PC-9 (cell line): ENCODE measurements at places on chromosomes 1 and 21.

- DNase-seq = peak; percentile 72
Observed at GRCh38 chr1:22747021-22747734, 36.5 kb downstream of the EPHB2 start.

DNA sequence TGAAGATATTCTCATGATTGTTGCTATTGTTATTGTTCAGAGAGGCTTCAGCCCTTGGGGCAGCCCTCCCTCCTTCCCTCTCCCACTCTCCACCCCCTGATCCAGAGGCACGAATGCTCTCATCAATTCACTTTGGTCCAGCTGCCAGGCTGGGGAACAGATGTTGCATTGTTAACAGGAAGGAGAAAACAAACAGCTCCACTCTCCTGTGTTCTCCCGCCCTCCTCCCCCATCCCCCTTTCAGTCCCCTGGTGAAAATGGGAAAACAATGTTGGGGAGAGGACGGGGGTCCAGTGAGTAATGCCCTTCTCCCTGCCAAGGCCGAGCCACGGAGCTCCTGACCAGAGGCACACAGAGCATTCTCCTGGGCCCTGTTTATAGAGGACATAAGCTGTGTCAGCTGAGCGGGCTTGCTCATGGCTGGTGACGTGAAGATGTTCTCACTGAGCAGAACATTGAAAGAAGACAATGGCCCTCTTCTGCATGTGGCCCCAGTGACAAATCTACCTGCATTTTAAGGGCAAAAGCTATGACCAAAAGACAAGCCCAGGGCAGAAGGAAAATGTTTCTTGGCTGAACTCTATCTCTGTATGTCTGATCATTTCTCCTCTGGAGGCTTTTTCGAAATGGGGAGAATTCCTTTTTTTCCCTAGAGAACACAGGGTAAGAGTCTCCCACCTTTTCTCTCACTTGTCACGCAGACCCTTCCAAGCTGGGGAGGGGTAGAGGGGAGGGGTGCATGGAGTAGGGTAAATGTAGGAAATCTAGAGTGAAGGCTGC lies 111.7 kb downstream of the GLUL start:
- no peak for DNase-seq

GRCh38 chr1:119556423-119556822 lies 49.4 kb downstream of the HSD3B1 start:
- no peak for DNase-seq

- DNase-seq = no peak
Observed at GRCh38 chr1:64122588-64122987, 80.8 kb upstream of the UBE2U start.

DNA sequence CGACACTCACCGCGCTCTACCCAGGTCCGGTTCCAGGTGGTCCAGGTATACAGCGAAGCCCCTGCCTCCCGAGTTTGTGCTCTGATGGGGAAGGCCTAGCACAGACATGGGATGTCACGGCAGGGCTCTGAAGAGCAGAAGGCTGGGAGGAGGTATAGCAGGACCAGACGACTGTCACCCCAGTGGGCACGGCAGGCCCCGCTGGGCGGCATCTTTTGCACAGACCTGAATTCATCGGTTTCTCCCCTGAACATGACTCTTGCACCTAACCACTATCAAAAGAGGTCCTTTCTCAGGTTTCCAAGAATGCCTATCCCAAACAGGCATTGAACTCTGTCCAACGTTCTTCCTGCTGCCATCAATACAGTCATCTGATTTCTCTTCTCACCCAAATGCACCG lies 30.6 kb downstream of the ARHGEF16 start:
- no peak for DNase-seq

- DNase-seq = no peak
Observed at GRCh38 chr1:8145545-8146202, 119.6 kb upstream of the ERRFI1 start.
